ENCODE measurements at places on chromosomes 13 and 19. TPM values are rescaled to one million over a fixed set of nuclear protein-coding genes. Genes with fewer than 3 reads are reported as not detected.

The TMC4 gene
- total RNA-seq: 0.16 TPM

The DIAPH3 gene
- 30.1 TPM for total RNA-seq

The GIPC3 gene
- 0.16 TPM for total RNA-seq

The SWSAP1 gene
- total RNA-seq: 2.8 TPM

The CEACAM16 gene
- not detected for total RNA-seq

The SELENOV gene
- not detected for total RNA-seq

The NDUFA11 gene
- 230 TPM for total RNA-seq

The PRR20E gene
- not detected for total RNA-seq

The KLF5 gene
- total RNA-seq: 1.3 TPM

The RYR1 gene
- total RNA-seq: 8.7 TPM

The SHISA7 gene
- not detected for total RNA-seq

The SHKBP1 gene
- total RNA-seq: 136 TPM

The WDR87 gene
- not detected for total RNA-seq
